ENCODE measurements at places on chromosomes 1 and 21. TPM values are rescaled to one million over a fixed set of nuclear protein-coding genes. Genes with fewer than 3 reads are reported as not detected.

DNA sequence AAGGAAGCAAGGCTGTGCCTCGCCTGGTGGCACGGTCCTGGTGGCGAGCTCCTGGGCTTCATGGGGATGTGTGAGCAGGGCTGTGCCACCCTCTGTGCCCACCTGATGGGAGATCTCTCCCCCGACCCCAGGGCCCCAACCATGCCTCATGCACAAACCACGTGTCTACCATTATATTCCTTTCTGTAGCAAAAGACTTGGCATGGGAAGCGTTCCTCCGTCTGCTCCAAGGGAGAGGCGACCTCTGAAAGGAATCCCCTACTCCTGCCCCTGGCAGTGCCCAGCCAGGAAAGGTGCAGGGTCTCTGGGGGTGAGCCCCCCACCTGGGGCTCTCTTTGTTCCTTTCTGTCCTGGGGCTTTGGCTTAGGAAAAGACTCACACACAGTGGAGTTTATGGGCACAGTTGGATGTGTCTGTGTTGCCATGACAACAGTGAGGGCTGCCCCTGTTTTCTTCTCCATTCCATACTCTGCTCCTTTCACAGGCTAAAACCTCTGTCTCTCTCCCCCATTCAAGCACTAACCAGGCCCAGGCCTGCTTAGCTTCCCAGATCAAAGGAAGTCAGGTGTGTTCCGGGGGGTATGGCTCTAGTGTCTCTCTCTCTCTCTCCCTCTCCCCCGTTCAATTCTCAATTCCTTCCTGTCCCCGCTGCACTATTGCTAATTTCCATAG is 21.4 kb upstream of the LRRN2 start:
- DNase-seq: no peak

GRCh38 chr1:53890522-53890941 is 935 bp upstream of the YIPF1 start:
- DNase-seq: no peak

DNA sequence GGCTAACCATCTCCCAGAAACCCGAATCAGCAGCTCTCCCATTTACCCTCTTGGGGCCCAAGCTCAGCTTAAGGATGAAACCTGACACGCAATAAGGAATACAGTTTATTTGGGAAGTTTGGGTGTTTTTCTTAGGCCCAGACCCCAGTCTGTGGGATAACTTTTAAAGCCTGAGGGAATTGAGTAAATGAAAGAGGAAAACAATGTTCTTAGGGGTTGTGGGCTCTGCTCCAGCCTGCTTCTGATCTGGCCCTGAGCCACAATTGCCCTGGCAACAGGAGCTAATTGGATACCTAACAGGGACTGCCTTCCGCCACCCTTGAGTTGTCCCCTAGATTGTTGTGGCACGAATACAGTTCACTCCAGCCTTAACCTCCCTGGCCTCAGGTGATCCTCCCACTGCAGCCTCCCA is 20.1 kb downstream of the DYRK3 start:
- DNase-seq: no peak

GRCh38 chr1:33098371-33098770 is 17.4 kb downstream of the AZIN2 start:
- DNase-seq: no peak

Gene CD1D
- total RNA-seq: not detected

Gene PDPN
- 47.5 TPM for total RNA-seq

Gene PCNT
- 51.7 TPM for total RNA-seq

- DNase-seq: no peak
Measured at GRCh38 chr1:180975551-180975950, 47.1 kb downstream of the STX6 start.

Gene PRRC2C
- 19.5 TPM for total RNA-seq

- DNase-seq: no peak
Measured at GRCh38 chr21:41564871-41565274, 56.9 kb upstream of the TMPRSS2 start.

DNA sequence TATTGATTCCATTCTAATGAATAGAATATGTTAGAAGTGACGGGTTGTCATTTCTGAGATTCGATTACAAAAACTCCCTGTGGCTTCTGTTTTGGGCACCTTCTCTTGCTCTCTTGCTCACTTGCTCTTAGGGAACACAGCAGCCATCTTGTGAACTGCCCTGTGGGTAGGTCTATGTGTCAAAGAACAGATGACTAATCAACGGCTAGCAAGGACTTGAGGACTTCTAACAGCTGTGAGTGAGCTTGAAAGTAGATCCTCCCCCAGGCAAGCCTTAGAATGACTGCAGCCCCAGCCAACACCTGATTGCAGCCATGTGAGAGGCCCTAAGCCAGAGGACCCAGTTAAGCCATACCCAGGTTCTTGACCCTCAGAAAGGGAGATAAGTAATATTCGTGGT is 49.3 kb downstream of the AZIN2 start:
- no peak for DNase-seq

All from MG63 (cell line).